ENCODE measurements at places on chromosomes 4 and X.

GRCh38 chr4:992297-993110 lies 700 bp downstream of the SLC26A1 start:
- no peak for DNase-seq

GRCh38 chr4:185096032-185096653 lies 46.9 kb upstream of the SLC25A4 start:
- DNase-seq: no peak

GRCh38 chr4:100168521-100168920 lies 21.7 kb downstream of the DDIT4L start:
- no peak for DNase-seq

GRCh38 chr4:158808399-158808798 lies 39.6 kb downstream of the FNIP2 start:
- DNase-seq: no peak

- DNase-seq: no peak
Measured at GRCh38 chrX:46029777-46030176, 515.4 kb downstream of the ZNF674 start.

GRCh38 chr4:23934915-23935314 lies 45.1 kb upstream of the PPARGC1A start:
- DNase-seq: no peak

DNA sequence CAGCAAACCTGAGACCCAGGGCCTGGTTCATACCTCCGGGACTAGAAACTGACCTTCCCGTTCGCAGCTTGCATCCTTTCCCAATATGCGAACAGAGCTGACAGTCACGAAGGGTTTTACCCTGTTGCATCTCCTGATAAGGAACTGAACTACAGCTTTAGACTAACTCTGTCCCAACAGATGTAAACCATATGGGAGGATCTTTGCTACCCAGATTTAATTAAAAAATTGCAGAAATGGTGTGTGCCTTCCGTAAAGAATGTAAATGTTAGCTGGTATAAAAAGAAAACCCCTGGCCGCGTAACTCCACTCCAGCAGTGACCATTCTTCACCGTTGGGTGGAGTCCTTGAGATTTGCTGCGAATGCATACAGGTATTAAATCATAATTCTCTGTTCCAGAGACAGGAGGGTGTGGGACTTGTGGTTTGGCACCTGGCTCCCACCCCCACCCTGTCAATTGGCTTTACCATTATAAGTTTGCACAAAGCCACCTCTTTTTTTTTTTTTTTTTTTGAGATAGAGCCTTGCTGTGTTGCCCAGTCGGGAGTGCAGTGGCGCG lies 40.6 kb upstream of the SORCS2 start:
- no peak for DNase-seq

DNA sequence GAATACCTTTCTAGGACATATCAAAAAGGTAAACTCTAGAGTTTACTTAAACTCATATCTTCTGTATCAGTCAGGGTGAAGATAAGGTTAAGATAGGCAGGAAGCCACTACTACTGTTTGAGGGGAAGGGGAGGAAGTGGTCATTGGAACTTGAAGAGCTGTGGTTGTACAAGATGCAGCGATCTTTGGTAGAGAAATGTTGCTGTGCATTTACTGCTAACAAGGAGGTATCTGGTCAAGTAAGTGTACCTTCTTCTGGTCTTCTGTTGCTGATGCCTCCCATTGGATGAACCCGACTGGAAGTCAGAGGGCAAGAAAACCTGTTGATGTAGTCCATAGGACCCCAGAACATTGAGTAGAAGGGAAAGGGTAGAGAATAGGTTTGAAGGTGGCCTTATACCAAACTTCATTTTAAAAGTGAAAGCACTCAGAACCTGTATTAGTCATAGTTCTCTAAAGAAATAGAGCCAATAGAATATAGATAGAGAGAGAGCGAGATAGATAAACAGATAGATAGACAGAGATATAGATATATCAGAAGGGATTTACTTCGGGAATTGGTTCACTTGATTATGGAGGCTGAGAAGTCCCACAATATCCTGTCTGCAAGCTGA lies 47.9 kb upstream of the TSPAN5 start:
- DNase-seq: no peak

DNA sequence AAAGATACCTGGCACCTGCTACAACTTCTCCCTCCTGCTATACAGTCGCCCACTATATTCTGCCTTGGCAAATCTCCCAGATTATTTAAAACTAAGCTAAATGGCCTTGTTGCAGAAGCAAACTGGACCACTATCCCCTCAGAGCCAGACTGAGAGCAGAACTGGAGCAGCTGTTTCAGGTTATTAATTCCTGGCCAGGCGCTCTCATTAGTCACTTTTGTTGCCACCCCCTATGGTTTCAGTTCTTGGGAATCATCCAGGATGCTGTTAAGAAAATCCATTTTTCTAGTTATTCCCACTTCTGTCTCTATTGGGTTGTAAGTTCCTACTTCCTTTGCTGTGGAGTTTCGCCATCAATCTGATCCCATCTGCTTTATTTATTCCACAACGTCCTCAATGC lies 30.1 kb downstream of the ADGRA3 start:
- DNase-seq: no peak

DNA sequence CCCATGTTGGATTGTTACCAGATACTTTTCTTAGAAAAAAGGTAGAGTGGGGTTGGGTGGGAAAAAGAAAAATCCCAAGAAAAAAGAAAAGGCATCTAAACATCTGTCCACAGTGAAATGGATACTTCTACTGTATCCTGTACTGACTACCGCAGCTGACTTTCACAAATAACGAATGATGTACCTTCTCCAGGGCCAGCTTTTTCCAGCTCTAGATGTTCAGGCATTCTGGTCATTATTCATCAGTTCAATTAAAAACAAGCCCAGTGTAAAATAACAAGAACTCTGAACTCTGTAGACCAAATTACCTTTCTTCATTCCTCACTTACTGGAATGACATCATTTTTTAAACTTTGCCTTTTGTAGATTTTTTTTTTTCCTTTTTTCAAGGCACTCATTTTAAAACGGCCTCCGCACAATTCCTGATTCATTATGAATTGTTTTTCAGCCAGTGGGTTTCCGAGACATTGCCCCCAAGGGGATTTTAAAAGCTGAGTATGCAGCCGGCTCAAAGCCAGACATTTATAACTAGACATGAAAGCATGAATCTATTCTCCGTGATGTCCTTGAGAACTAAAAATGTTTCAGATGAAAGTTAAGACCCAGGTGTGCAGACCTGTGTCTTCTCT lies 113.5 kb downstream of the PRKX start:
- no peak for DNase-seq

DNA sequence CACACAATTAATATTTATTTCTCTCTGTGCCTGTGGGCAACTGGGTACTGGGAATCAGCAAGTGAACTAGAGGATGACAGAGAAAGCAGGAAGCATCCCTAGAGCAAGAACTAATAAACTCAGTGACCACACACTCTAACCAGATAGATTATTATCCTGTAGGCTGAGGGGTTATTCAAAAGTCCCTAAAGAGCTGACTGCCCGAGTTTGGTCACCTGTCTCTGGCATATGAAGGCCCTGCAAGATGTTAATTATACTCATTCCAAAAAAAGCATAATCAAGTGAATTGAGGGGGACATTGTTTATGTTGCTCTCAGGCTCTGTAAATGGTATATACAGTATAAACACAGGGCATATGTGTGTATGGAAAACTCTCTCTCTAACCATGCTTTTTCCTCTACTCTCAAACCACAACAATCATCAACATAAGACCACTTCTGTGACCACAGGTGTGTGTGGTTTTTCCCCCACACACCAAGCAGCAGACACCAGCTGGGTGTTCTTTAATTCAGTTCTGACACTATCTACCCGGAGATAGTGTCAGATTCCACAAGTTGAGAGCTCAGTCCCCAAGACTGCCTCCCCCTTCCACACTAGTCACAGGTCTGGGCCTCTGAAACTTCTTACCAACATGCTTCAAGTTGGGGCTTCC lies 6.2 kb upstream of the HPSE start:
- no peak for DNase-seq

GRCh38 chr4:53943345-53944085 lies 120.9 kb downstream of the CHIC2 start:
- no peak for DNase-seq

GRCh38 chr4:130349745-130350144 lies 1253.8 kb downstream of the C4orf33 start:
- DNase-seq: no peak

GRCh38 chr4:154425514-154425913 lies 66.1 kb downstream of the DCHS2 start:
- DNase-seq: no peak

DNA sequence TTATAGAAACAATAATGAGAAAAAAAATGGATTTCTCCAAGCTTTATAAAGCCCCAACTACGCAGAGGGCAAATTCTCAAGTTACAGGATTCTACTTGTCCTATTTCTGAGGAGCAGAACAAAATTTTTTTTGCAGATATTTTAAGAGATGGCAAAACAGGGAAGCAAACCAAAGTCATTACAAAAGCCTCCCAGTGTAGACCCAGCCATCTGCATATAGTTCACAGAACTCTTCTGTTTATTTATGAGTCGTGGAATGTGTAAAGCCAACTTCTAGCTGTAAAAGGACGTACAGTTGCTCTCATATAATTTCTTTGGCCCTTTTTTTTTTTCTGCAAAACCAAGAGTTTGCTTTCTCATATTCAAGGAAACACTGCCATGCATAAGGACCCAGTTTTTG lies 120.4 kb downstream of the PCDH7 start:
- no peak for DNase-seq

DNA sequence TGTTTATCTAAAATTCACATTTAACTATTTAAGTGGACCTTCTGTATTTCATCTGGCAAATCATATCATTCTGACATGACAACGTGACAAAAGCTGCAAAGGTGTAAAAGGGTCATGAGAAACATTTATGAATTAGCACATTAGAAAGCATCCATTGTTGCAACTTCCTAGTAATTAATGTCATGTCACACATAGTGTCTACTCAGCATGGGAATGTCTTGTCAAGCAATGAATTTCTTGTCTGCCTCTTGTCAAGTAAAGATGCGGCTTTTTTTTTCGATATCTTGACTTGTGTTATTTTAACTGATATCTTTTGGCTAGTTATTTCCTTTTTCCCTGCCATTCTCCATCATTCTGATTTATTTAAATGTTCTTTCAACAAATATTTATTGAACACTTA lies 463.5 kb upstream of the CXorf51B start:
- no peak for DNase-seq
